ENCODE measurements at places on chromosomes 5 and 9.

DNA sequence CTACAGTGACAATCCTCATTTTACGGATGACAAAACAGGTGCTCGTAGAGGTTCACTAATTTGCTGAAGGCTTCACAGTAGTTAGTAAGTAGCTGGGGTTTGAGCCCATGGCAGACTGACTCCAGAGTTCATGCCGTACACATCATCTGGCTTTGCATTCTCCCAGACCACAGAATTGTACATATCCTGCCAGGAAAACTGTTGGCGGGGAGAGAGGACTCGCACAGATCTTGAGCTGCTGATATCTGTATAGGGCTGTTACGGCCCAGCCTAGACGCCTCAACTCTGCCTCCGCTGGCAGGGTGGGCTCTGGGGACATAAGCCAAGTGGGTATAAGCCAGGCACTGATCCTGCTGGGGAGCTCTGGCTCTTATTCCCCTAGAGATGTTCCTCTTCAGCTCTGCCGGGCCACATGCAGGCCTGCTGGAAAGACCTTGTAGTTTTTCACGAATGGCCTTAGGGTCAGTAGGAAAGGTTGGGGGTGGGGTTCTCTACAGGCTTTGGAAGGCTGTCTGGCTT, 16.3 kb downstream of the LARP1 start:
- DNase-seq, result no peak

GRCh38 chr5:14212838-14213237, 69.7 kb downstream of the TRIO start:
- DNase-seq, result no peak

DNA sequence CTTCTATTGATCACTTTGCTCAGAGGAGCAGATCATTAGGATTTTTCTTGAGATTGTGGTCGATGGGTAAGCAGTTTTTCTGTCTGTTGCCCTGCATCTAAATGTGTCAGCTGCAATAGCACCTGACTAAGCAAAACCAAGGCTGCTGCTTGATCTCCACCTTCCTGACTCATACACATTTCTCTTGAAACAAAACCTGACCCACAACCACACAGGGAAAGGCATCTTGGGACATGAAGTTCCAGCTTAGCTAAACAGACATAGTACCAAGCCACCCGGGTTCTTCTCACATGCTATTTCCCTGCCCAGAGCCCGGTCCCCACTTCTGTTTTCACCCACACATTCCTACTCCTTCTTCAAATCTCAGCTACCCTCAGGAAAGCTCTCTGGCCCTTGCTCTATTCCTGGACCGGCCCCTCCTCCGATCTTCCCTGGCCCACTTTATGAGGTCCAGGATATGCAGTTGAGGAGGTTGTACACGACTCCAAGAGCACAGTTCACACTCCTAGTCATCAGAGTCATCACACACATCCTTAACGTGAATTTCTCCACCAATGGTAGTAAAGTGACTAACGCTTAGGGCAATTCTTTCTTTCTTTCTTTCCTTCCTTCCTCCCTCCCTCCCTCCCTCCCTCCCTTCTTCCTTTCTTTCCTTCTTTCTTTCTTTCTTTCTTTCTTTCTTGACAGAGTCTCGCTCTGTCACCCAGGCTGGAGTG, 16.0 kb upstream of the ZBTB43 start:
- DNase-seq, result no peak

DNA sequence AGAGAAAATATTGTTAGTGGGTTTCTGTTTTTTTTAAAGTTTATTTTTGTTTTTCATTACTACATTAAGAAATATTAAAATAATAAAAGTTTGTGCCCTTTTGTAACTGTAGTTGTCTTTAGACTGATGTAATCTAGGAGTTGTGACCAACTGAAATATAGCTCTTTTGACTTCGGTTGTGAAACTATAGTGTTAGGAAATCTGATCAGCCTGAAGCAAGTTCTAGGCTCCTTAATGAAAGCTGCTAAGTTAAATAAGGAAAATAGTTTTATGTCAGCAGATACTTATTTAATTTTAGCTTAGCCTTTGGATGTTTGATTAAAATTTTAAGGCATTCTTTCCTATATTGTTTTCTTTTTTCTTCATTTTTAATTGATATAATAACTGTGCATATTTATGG, 14.2 kb downstream of the AP3S1 start:
- no peak for DNase-seq

DNA sequence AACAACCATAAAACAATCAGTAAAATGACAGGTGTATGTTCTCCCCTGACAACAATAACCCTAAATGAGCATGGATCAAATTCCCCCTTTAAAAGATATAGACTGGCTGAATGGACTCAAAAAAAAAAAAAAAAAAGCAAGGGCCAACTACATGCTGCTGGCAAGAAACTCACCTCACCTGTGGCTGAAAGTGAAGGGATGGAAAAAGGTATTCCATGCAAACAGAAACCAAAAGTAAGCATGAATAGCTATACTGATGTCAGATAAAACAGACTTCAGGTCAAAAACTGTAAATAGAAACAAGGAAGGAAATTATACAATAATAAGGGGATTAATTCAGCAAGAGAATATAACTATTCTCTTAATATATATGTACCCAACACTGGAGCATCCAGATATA, 54.2 kb upstream of the SSBP2 start:
- no peak for DNase-seq

DNA sequence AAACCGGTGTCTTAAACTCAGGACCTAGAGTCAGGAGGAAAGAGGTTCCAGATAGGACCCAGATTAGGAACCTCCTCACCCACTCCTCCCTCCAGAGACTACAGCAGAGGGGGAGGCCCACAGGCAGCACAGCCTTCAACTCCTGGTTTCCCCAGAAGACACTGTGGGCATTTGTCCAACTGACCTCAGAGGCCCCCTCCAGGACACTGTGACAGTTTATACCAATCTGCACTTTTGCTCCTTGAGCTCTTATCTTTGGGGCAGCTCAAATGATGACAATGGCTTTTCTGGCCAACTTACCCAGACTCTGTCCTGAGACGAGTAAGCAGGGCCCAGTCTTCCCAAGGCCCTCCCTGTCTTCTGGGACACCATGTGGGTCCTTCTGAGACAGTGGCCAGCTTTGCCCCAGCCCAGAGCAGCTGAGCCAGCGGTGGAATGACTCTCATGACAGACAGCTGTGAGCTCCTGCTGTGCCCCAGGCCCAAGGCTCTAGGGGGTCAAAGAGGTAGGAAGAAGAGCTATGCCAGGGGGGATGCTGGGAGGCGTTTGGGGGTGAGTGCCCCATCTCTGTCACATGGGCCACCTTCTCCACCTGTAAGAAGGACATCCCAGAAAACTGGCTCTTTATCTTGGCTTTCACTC, 14.3 kb downstream of the OR2V2 start:
- no peak for DNase-seq

- no peak for DNase-seq
Measured at GRCh38 chr9:117963493-117964090, 259.4 kb downstream of the TLR4 start.

DNA sequence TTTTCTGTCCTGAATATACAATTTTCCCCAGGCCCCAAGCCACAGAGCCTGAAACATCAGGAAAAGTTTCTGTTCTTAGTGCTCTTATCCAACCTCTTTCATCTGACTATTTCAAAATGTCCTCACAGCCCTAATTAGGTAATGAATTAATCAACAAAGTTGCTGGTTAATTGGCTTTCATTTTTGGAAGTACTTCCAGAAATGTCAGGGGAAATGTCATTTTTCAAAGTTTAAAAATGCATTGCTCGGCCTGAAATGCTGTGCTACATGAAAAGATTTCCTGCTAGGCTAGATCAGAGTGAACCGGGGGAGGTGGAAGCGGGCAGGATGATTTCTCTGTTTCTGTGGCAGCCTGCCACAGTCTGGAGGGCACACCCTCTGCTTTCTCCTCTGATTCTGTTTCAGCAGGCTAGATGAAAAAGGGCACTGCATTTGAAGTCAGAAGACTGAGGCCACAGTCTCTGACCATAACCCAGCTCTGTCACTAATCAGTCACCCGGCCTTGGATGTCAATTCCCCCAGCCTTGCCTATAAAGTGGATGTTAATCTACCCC, 55.9 kb upstream of the BARX1 start:
- no peak for DNase-seq

- DNase-seq, result no peak
Measured at GRCh38 chr5:135392256-135392655, 6.8 kb downstream of the MACROH2A1 start.

GRCh38 chr5:179438011-179438441, 92.8 kb upstream of the ADAMTS2 start:
- DNase-seq, result no peak

GRCh38 chr5:78003450-78003849, 227.3 kb upstream of the TBCA start:
- DNase-seq, result no peak

DNA sequence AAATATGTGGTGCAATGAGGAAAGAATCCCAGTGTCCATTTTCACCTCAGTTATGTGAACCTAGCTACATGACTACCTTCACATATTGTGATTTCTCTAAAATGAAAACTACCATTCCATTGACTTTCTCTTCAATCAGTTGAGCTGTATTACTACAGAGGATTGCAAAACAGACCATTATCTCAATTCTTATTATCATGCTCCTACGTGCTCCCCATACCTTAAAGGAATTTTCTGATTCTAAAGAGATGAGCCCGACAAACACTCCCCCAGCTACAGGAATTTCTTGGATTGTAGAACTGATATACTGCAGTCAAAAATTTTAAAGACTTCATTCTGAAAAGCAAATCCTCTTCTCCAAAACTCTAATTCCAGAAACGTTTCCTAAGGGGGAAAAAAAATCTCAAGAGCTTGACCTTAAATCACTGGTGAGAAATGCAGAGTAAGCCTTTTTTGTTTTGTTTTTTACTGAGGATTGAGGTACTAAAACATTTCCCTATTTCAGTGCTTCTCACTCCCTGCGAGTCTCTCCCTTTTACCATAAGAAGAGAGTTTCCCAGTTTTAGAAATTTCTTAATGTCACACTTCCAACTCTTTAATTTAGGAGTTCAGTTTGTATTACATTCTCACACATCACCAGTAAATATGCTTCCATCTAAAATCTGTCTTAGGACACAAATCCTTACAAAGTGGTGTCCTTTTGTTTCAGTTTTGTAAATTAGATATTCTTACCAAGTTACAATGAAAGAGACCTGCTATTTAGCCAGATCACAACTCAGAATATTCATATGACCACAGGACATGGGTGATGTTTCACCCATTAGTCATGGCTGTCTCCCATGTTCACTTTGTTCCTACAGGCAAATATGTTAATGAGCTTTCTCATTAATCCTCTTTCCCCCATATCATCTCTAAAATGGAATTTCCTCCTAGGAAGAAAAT, 203.8 kb downstream of the TSSK1B start:
- DNase-seq, result no peak

DNA sequence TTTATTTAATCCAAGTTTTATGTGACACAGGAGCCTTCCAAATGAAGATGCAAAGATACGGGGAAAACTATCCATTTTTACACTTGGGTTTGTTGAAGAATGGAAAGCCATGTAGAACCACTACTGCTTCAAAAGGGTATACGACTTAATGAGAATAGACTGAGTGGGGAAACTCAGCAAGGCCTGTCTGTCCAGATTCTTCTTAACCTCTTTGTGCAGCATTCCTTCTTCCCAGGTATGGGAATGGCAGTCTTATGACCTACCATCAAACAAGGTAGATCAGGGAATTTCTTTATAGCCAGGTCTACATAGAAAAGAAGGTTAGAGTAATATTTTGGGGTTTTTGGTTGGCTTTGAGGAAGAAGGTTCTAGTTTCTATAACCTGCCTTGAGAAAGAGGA, 23.4 kb downstream of the APTX start:
- no peak for DNase-seq

- no peak for DNase-seq
Measured at GRCh38 chr9:87606841-87607521, 109.3 kb downstream of the DAPK1 start.

DNA sequence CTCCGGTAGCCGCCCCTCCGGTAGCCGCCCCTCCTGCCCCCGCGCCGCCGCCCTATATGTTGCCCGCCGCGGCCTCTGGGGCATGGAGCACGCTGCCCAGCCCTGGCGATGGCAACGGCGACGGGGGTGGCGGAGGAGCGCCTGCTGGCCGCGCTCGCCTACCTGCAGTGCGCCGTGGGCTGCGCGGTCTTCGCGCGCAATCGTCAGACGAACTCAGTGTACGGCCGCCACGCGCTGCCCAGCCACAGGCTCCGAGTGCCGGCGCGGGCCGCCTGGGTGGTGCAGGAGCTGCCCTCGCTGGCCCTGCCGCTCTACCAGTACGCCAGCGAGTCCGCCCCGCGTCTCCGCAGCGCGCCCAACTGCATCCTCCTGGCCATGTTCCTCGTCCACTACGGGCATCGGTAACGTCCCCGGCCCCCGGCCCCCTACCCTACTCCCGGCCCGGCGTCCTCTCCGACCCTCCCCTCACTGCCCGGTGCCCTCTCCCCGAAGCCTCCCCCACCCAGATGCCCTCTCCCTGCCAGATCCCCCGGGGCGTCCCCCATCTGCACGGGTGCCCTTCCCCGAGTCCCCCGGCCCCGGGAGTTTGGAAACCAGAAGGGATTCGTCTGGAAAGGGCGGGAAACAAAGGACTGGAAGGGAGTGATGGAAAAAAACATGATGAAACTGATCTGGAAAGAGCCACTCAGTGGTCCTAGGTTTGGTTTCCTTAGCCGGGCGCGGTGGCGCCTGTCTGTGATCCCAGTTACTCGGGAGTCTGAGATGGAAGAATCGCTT, 417 bp downstream of the SRD5A1 start:
- peak; percentile 43 for DNase-seq

DNA sequence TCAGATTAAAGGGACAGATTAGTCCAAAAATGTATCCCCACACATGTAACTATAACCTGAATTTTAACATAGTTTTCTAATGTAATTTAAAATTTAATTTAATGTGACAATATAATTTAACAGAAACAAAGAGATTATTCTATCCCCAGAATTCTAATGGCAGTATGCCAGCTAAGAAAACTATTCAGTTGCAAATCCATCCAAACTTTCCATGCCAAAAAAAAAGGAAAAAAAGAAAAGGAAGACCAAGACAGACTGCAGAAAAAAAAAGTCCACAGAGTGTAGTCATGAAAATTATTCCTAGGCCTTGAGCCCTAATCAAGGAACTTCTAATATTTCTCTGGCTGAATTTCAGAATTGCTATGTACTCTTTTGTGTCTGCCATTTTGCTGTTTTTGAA, 217.6 kb downstream of the CDH18 start:
- DNase-seq, result no peak

DNA sequence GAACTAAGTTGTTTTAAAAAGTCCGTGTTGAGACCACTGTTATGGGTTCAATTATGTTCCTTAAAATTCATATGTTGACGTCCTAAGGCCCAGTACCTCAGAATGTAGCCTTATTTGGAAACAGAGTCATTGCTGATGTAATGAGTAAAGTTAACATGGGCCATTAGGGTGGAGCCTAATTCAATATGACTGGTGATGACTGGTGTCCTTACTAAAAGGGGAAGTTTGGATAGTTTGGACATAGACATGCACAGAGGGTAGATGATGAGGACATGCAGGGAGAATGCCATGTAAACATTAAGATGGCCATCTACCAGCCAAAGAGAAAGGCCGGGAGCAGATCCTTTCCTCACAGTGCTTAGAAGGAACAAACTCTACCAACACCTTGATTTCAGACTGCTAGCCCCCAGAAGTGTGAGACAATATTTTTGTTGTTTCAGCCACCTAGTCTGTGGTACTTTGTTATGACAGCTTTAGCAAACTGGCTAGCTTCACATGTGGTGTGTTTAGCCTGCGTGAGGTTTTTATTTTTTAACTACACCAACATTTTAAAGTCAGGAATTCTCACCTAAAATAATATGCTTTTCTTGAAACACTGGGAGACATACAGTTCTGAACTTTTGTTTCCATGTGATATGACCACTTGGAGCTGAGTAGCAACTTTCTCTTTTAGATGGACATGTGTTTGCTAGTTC, 135.3 kb downstream of the YIPF5 start:
- DNase-seq, result no peak

All from stimulated activated CD4-positive, alpha-beta T cell treated with anti-CD3 and anti-CD28 coated beads, Interleukin-2, amount 100 ng/mL, for 24 hours (primary cell).